ENCODE measurements at places on chromosomes 1 and 21.

GRCh38 chr1:108612496-108612895 lies 48.4 kb downstream of the HENMT1 start:
- no peak for DNase-seq

- no peak for DNase-seq
These were observed 3.0 kb upstream of the EPHX4 start for GRCh38 chr1:92026806-92027205.

GRCh38 chr1:177862916-177863315 lies 106.9 kb downstream of the SEC16B start:
- no peak for DNase-seq

GRCh38 chr1:193260056-193260745 lies 73.8 kb upstream of the B3GALT2 start:
- DNase-seq: no peak

DNA sequence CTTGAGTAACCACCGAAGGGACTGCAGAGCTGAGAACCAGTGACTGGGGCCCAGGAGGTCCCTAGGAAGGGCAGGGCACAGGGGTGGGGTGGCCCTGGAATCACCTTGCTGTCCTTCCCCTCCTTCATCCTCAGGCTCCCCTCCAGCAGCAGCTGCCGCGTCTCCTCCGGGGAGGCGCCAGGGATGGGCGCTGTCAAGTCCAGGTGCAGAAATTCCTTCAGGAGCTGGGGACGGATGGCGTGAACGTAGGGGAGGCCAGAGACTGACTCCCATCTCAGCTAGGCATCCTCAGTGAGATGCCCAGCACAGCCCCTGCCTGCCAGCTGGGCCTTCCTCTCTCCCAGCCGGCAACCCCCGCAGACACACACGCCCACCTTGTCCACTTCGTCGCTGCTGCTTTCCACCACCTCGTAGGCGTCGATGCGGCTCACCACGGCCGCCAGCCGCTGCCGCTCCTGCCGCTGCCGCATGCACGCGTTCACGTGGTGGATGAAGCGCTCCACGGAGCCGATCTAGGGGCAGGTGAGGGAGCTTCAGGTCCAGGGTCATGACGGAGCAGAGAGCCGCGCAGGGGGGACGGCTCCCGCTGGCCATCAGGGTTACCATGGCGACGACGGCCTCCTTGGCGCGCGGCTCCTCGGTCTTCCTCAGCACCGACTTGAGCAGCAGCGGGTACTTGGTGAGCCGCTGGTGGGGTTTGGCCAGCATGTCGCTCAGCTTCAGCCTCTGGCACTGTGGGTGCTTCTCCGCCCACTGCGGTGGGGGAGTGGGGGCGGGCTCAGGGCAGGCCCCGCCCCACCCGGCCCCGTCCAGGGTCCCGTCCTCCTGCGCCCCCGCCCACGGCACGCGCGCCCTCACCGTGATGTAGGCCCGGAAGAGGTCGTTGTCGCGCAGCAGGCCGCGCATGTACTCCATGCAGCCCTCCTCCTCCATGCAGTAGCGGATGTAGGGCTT lies 4.4 kb upstream of the TNFRSF25 start:
- DNase-seq: no peak

DNA sequence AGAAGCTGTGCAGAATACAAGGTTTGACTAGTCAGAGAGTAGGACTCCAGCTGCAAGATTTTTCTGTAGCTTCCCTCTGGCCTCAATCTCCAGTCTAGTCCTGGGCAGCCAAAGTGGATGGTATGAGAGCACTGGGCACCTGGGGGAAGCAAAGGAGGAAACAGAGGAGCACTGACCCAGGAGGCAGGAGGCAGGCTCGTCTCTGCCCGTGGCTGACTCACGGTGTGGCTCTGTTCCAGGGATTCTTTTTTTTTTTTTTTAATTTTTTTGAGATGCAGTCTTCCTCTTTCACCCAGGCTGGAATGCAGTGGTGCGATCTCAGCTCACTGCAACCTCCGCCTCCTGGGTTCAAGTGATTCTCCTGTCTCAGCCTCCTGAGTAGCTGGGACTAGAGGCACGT lies 4.1 kb upstream of the NPPB start:
- no peak for DNase-seq

DNA sequence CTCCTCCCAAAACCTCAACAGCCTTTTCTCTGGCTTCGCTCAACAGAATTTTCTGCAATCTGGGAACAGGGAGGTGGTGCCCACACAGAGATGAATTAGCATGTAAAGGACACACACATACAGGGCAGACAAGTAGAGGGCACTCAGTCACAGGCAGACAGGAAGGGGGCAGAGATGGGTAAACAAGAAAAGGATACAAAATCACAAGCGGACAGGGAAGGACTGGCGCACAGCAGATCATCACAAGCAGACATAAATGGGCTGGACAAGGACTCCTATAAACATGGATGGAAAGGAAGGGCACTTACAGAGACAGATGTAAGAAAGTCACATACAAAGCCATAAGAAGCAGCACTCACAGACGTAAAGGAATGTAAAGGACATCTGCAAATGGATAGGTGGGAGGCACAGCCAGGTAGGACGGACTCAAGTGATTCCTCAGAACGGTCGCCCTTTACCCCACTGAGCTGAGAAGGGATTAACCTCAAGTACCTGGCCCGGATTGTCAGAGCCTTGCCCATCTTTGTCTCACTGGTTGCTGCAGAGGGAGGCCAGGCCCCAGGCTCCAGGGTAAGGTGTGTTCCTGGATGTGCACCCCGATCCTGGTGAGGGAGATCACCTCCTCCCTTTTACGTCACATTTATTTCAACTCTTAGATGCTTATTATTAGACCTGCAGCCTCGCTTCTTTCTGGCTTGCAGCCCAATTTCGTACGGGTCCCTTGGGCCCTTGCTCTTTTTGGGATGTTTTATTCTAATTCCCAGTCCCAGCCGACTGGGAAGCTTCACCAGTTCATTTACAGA lies 836 bp upstream of the PRCC start:
- DNase-seq: no peak

GRCh38 chr1:60573726-60574409 lies 500.3 kb upstream of the C1orf87 start:
- DNase-seq: no peak

GRCh38 chr1:65039508-65039907 lies 73.2 kb upstream of the JAK1 start:
- no peak for DNase-seq

DNA sequence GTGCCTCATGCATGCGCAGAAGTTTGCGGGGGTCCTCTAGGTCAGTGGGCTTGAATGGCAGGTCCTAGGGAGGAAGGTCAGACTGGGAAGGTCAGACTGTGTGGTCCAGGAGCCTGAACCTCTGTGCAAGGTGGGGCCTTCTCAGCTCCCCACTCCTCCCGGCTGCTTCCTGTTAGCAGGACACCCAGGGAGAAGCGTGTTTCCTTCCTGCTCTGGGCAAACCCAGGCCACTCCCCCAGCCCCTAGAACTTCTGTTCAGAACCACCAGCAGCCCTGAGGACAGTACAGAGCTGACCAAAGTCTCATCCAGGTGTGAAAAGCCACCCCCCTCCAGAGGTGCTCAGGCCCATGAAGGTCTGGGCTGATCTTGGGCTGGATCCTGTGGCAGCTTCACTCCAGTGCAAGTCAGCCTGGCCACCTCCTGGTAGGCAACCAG lies 29.9 kb downstream of the NAV1 start:
- no peak for DNase-seq

DNA sequence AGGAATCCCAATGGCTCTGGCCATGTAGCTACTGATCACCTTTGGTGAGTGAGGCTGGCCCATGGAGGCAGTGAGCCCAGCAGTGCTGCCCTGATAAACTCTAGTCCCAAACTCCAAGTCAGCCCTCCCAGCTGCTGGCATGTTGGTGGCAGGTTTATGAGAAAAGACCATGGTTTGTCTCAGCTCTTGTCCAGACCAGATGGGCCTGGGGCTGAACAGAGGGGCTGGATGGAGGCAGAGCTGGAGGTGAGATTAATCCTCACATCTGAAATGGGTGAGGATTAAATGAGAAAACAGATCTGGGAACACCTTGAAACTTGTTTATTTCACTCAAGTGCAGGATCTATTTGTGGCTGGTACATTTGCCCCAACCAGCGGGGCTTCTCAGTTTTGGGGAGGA lies 3.2 kb downstream of the TMEM269 start:
- DNase-seq: no peak

GRCh38 chr1:58333511-58333910 lies 213.0 kb downstream of the OMA1 start:
- no peak for DNase-seq

DNA sequence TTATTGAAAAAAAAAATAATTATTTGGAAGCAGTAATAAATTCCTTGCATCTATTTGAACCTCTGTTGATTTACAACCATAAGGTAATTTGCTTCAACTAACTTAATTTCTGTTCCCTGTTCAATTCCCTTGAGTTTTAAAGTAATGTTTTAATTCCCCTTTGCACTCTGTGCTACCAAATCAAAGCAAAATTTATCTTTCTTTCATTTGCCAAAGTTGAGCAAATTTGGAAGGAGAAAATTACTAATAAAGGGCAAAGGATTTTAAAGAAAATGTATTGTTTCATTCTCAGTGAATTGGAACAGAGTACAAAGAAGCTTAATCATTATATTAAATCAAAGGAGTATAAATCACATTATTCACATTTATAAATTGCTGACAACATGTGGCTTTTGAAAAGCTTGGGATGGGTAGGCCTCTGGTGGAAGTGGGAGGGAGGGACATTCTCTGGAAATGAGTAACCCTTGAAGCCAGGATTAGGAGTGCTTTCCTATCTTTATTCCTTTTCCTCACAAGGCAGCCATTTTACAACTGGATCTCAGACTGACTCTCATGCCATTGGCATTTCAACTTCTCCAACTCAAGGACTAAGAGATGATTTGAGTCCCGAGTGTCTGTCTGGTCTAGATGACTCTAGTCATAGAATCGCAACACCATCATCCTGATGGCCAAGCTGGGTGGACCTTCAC lies 331.6 kb upstream of the DUSP10 start:
- no peak for DNase-seq

- no peak for DNase-seq
These were observed 296.5 kb downstream of the SIPA1L2 start for GRCh38 chr1:232333419-232333767.

GRCh38 chr21:29568020-29568697 lies 269.4 kb downstream of the BACH1 start:
- no peak for DNase-seq

GRCh38 chr1:189646066-189646465 lies 831.6 kb downstream of the BRINP3 start:
- no peak for DNase-seq

DNA sequence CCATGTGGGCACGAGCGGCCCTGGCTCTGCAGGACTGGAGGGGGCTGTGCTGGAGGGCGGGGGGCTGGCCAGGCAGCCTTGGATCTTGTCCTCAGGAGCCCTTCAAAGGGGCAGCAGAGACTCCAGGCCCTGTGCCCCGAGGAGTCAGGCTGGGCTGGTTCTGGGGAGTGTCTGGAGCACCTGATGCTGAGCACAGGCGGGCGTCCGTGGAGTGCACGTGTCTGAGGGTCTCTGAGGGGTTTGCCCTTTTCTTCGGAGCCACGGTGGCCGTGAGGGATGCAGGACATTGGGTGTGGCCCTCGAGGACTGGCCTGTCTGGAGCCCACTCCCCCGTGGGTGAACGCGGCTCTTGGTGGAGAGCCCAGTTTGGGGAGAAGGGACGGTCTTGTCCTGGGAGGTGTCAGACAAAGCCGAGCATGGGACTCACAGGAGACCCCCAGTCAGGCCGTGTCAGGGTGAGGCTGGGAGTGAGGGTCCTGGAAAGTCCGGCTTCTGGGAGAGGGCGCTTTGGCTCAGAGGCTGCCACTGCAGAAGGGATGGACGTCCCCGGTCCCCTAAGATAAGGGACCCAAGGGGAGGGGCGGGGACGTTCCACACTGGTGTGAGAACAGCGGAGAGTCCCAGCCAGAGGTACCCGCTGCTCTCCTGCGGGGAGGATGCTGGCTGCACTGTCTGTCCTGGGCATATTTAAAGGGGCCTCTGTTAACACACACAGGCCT lies 60.8 kb downstream of the COL18A1 start:
- DNase-seq: no peak

DNA sequence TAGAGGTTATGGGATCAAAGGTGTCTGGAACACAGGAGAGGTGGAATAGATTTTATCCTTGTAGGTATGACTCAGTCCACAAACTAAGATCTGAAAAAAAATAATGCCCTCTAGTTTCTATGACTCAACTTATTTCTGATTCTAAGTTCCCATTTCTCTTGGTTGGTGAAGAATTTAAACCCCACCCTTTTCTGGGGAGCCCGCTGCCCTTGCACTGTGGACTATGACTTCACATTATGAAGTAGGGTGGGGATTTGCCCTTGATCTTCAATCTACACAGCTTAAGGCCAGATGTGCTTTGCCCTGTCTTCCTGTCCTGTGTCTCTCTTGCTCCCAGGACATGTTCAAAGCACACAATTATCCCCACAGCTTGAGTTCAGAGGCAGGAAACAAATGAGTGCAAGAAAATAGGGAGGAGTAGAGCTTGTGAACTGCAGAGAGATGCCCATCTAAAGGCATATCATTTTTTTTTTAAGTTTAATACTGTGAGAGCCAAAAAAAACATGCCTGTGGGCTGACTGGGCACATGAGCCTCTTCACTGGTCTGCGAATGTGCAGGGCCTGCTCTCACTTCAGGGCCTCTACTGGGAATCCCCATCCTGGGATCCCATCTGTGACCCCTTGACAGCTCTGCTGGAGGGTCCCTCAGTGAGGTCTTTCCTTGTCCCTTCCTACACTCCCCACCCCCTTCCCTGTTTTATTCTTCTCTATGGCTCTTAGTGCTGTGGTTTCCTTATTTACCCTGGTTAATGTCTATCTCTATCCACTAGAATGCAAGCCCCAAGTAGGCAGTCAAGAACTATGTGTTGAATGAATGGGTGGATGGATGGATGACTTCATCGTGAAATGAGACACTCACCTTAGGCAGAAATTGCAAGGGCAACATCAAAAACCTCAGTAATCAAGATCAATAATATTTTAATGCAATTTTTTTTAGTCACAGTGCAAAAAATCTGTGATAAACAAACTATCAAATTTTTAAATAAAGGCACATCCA lies 61.5 kb downstream of the CD58 start:
- DNase-seq: no peak

GRCh38 chr1:58830291-58830690 lies 46.4 kb upstream of the JUN start:
- DNase-seq: no peak

DNA sequence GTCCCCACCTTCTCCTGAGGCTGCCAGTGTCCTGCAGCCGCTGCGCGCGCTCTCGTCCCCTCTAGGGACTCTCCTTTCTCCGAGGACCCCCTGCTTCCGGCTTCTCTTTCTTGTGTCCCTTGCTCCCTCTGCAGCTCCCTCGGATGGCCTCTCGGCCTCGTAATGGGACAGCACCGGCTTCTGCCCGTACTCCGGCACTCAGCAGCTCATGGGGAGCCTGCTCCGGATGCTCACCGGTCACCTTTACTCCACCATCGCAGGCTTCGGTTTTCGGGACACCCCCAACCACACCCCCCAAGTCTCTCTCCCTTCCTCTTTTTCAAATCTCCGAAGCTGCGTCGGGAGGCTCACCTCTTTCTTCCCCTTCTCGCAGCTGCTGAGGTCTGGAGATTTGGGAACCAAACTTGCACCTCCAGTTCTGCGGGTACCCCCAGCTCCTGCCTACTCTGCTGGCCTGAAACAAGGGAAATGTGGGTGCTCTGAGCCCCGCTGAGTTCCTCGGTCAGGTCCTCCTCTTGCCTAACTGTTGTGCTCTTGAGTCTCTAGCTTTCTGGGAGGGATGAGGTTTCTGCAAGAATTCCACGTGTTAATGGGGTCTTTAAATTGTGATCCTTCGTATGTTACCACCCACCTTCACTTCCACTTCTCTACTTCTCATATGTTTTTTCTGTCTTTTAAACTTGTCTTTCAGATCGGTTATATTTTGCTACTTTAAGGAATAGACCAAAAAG lies 930 bp downstream of the CDC14A start:
- DNase-seq: no peak
